ENCODE measurements at places on chromosomes 3 and 15.

DNA sequence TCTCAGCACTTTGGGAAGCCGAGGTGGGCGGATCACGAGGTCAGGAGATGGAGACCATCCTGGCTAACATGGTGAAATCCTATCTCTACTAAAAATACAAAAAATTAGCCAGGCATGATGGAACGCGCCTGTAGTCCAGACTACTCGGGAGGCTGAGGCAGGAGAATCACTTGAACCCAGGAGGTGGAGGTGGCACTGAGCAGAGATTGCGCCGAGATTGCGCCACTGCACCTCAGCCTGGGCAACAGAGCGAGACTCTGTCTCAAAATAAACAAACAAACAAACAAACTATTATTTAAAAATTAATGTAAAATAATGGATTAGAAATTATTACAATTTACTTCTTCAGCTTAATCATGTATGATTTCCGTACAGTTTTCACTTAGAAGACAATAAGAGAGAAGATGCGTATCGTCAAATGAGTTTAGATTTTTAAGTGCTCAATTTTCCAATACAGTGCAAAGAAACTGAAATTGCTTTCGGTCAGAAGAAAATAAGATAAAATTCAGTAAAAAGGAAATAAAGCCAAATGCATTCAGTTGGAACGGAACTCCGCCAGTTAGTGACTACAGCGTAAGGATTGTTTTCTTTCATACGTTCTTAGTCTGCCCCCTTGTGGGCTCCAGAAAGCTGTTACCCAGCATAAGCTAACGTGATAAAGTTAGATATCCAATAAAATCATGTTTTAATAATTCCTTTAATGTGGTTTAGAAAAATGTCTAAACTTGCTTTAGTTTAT lies 24.8 kb downstream of the AADAC start:
- DNase-seq = peak; percentile 48

GRCh38 chr3:94406595-94406994 lies 343.7 kb downstream of the NSUN3 start:
- DNase-seq = no peak

- DNase-seq = no peak
Observed at GRCh38 chr15:80326270-80326669, 74.3 kb upstream of the CTXND1 start.

DNA sequence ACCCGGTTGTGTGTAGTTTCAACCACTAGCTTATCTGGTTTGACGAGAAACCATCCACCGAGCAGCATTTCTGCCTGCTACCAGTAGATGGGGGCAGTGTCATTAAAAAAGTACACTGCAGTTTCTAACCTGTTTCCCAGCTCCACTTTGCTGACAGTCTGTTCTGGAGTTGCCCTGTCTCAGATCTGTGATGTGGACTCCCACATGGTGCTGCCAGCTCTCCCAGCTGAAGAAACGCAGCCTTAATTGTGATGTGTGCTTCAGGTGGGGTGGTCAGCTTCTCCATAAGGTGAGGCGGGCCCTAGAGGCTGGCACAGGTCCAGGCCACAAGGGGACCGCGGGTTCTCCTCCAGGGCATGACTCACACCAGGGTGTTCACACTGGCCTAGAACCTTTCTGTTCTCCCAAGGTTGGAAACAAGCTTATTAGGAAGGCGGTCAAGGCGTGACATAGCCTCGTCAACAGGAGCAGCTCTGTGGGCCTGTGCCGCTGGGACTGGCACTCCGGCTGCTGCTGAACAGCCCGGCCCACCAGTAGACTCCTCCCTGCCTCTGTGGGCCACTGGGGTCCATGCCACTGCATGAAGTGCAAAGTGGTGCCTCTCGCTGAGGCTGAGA lies 2.9 kb upstream of the FAM43A start:
- peak; percentile 71 for DNase-seq
